ENCODE measurements at places on chromosomes 16 and 17. TPM values are rescaled to one million over a fixed set of nuclear protein-coding genes. Genes with fewer than 3 reads are reported as not detected.

Gene BANP
- 48.7 TPM for total RNA-seq

Gene RGS11
- total RNA-seq, result not detected

Gene DNAH9
- not detected for total RNA-seq

Gene SLC5A11
- total RNA-seq, result not detected

Gene NACA2
- total RNA-seq, result not detected

Gene APOH
- not detected for total RNA-seq

Gene SMPD3
- total RNA-seq, result 7.9 TPM
